ENCODE measurements at places on chromosomes 7 and 10. TPM values are rescaled to one million over a fixed set of nuclear protein-coding genes. Genes with fewer than 3 reads are reported as not detected.

DNA sequence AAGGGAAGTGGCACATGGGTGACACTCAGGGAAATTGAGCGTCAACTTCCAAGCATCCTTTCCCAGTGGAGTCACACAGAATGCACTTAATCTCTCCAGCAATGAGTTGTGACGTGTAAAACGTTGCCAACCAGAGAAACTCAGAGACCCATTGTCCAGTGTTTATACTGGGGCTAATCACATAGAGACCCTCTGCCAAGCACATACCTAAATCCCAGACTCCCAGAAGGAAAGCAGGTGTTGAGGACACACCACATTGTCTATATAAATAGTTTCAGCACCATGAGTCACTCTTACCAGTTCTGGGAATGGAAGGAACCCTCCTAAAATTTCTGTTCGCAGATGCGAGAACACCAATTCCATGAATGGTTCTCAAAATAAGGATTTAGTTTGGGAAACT lies 76.4 kb upstream of the BET1 start:
- no peak for DNase-seq

COBL gene
- not detected for total RNA-seq

GRCh38 chr7:70371652-70372051 lies 760.3 kb upstream of the GALNT17 start:
- DNase-seq, result no peak

GRCh38 chr10:78314651-78315050 lies 281.0 kb downstream of the RPS24 start:
- DNase-seq, result no peak

DNA sequence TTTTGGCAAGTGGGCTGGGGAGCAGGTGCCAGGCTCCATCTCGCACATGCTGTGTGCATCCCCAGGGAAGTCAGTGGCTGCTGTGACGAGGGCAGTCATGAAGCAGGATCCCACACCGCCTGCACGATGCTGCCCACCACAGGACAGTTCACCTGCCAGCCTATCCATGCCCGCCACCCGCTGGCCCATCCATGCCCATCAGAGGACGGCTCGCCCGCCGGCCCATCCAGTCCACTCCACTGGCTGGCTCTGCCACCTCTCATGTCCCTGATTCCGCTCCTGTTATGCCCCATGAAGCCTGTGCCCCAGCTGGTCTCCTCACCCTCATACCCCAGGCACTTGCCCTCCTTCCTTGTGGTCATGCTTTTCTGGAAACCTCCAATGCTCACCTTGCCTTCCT lies 18.2 kb upstream of the INMT start:
- DNase-seq, result no peak

DNA sequence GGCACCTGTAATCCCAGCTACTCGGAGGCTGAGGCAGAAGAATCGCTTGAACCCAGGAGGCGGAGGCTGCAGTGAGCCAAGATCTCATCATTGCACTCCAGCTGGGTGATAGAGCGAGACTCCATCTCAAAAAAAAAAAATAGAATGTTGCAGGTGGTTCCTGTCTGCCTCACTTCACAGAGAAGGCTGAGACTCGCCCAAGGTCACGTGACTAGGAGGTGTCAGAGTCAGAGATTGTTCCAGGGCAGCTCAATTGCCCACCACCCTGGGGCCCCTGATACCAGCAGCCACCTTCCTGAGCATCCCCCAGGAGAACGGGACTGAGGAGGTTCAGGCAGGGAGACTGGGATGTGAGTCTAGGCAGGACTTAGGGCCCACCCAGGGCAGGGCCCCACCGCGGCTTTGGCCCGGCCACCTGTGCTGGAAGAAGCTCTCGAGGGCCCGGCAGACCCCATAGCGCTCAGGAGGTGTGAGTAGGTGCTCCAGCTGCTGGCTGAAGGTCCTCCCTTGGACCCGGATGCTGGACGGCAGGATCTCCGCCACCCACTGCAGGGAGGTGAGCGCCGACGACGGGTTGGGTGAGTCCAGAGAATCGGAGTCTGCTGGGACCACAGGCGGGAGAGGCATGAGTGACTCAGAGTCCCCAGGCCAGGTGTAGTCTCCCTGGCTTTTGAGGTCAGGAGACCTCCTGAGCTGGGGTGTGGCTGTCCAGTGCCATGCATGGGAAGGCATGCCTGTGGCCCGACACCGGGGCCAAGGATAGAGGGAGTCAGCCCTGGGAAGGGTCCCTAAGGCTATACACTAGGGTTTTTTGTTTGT lies 30.9 kb downstream of the GRID2IP start:
- no peak for DNase-seq

- peak; percentile 30 for DNase-seq
These were observed at the start of gene ANKRD2 for GRCh38 chr10:97572214-97572989. TSS of gene ANKRD2 (plus strand) at chr10:97572779. CDS start at chr10:97572789, 10 bp downstream.
